ENCODE measurements at places on chromosomes 4 and X.
A peak's percentile ranks its signal among the peaks of the same experiment; 100 is the strongest.

DNA sequence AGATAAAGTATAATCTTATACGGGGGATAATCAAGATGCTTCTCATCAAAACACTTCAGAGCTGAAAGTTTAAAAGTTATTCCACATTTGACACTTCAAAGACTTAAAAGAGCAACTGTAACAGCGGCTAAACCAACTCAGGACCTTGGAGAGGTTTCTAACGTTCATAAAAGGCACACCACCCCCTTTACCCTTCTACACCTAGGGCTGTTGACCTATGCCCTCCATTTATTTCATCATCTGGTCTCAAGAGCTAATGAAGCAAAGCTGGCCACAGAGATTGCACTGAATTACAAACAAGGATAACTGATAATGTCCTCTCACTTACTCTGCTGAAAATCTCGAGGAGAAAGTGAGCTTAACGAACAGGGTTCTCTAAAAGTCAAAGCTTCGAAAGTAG is 1.1 kb upstream of the RPS6KA6 start:
- no peak for DNase-seq

DNA sequence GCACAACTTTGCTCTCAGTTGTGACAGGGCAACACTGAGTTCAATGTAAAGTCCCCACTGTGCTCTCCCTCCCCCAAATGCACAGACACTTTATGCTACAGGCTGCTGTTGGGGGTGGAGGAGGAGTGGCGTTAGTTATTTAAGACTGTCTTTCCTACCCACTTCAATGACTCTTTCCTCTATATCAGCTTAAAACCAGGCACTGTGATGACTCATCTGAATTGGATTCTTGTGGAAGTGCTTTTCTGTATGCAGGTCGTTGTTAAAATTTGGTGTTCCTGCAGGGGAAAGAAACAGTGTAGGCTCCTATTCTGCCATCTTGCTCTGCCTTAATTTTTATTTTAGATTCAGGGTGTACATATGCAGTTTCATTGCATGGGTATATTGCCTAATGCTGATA is 1157.2 kb upstream of the ADGRL3 start:
- DNase-seq: no peak

- DNase-seq: no peak
Observed at GRCh38 chr4:76738086-76738931, 159.6 kb downstream of the SOWAHB start.

GRCh38 chrX:2965965-2966364 is 36.8 kb upstream of the ARSD start:
- DNase-seq: no peak

DNA sequence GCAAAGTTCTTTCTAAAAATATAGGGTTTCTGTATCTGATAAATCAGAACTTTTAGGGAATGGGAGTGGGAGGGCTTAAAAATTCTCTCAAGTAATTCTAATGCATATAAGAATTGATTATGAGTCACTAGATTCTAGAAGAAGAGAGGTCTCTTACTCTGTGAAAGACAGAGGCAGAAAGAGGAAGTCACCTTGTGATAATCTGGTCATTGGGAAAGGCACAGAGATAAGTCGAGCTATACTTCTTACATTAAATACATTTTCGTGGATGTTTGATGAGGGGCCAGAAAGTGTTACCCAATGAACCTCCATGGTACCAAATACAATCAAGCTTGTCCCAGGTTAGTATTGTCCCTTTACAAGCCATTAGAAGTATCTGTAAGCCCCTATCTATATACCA is 134.4 kb downstream of the MAD2L1 start:
- no peak for DNase-seq

GRCh38 chrX:134377537-134377936 is 82.4 kb upstream of the HPRT1 start:
- peak; percentile 10 for DNase-seq

DNA sequence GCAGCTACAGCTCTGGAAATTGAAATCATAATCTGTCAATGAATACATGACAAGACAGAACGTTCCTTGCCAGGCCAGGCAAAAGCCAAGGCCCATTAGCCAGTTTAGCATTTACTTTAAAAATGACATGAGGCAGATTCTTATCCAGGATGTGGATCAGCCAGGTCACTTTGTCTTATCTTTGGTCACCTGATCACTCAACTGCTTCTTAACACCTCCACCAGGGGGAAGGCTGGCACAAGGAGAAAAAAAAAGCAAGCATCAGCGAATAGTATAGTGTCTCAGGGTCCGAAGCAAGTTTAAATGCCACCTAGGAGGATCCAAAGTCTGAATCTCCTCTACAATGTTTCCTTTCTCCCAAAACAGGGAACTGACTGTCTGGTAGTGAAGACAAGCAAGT is 18.8 kb downstream of the ATP1B4 start:
- DNase-seq: no peak

DNA sequence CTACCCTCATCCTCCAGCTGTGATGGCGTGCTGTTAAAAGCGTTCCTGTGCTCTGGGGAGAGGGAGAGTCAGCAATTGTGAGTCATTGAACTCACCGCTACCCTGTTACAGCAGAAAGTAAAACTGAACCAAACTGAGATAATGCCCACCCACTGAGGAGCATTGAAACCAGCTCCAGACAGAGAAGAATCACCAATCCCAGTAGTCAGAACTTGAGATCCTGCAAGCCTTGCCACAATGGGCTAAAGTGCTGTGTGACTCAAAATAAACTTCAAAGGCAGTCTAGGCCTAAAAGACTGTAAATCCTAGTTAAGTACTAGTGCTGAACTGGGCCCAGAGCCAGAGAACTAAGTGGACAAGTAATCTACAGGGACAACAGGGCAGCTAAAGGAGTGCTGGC is 1394.2 kb upstream of the DIAPH2 start:
- no peak for DNase-seq

GRCh38 chrX:14411326-14411725 is 118.0 kb upstream of the GLRA2 start:
- no peak for DNase-seq

GRCh38 chr4:10023050-10023419 is 1.7 kb upstream of the SLC2A9 start:
- no peak for DNase-seq

DNA sequence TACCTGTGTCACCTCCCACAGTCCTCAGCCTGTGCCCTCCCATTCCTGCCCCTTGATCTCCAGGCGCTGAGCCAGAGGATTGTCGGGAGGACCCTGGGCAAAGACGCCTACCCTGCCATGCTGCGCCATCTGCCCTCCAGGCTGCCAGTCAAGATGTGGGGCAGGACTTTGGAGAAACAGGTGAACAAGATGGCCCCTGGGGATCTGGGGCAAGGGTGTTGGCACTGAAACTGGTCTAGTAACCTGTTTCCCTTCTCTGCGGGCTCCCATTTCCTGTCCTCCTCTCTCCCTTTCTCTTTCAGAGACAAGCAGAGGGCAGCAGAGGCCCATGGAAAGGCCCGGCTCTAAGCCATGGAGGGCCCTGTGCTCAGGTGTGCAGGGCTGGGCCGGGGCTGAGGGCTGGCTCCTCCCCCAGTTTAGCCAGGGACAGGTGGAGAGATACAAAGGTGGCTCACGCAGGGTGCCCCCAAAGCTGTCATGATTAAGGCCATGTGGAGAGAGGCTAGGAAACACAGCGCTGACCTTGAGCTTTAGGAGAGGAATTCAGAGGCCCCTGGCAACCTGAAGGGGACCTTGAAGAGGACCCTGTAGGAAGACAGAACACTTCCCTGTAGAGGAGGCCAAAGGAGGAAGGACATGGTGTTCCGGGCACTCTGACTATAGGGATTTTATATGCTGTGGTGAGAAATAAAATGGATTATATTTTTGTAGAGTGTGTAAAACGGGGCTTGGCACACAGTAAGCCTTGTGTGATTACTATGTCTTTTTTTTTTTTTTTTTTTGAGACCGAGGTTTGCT is at the start of gene GLOD5:
GLOD5 (plus strand) TSS at position 74 of the 798 bp plus-strand sequence; CDS start at position 118, 44 bp downstream.
- no peak for DNase-seq

DNA sequence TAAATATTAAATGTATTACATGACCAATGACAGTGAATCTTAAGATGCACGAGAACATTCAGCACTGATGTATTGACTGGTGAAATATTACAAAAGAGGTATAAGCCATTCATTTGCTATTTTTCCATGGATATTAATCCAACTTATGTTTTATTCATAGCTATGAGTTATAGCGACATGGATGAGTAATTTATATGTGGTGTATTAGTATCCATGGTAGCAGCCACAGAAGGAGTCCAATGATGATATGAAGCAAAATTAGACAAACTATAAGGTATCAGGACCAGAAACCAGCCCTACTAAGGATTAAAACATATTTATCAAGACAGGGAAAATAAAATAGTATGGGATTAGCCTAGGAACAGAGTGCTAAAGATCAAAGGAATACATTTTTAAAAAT is 50.7 kb downstream of the THAP9 start:
- DNase-seq: no peak

DNA sequence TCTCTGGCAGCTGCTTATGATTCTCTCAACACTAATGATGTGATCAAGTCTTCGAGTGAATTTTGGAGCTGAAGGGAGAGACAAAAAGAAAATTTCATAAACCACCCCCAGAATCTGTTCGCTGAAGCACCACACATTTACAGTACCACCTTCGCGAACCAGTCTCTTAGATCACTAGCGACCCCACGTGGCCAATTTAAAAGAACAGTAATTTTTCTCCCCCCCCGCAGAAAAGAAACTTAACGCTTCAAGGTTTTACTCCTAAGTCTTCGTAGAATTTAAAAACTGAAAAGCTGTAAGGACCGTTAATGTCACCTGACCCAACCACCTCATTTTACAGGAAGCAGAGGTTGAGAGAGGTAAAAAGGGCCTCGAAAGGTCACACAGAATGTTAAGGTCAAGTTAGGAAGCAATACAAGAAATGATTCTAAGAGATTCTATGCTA is 187.5 kb downstream of the QDPR start:
- DNase-seq: peak; percentile 57

- no peak for DNase-seq
Observed at GRCh38 chrX:150205011-150205410, 158.1 kb upstream of the MAMLD1 start.

- no peak for DNase-seq
Observed at GRCh38 chr4:127968586-127968985, 3.4 kb downstream of the ABHD18 start.

- no peak for DNase-seq
Observed at GRCh38 chr4:114277690-114278089, 298.2 kb upstream of the ARSJ start.

DNA sequence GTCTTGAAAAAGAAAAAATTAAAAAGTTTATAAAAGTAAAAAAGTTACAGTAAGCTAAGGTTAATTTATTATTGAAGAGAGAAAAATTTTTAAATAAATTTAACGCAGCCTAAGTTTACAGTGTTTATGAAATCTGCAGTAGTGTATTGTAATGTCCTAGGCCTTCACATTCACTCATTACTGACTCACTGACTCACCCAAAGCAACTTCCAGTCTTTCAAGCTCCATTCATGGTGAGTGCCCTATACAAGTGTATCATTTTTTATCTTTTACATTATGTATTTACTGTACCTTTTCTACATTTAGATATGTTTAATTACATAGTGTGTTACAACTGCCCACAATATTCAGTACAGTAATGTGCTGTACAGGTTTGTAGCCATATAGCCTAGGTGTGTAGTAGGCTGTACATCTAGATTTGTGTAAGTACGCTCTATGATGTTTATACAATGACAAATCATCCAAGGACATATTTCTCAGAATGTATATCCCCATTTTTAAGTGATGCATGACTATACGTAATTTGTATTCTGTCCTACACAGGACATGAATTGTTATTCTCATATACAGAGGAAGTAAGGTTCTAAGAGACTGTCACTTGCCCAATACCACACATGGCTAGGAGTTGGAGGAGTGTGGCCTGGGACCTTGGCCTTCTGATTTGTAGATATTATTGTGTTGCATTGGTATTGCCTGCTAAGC is 19.5 kb upstream of the PDCL2 start:
- DNase-seq: no peak

DNA sequence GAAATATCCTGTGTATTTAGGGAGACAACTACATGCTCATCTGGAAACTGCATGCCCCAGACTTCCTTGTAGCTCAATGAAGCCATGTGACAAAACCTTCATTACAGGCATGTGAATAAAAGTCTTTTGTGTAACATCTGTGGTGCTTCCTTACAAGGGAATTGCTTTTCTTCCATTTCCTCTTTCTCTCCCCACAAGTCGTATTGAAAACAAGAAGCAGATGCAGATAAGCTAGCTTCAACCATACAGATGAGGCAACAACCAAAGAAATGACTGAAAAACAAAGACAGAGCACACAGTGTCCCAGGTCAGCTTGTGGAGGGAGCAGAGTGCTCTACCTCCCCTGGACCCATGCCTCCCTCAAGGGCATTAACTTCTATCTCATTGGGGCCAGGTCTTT is 115.8 kb upstream of the INPP4B start:
- no peak for DNase-seq

GRCh38 chr4:183409934-183410333 is 34.5 kb upstream of the CDKN2AIP start:
- DNase-seq: no peak

- no peak for DNase-seq
Observed at GRCh38 chr4:119039779-119040178, 95.9 kb upstream of the MYOZ2 start.

GRCh38 chr4:174616661-174617060 is 94.4 kb upstream of the HPGD start:
- no peak for DNase-seq

DNA sequence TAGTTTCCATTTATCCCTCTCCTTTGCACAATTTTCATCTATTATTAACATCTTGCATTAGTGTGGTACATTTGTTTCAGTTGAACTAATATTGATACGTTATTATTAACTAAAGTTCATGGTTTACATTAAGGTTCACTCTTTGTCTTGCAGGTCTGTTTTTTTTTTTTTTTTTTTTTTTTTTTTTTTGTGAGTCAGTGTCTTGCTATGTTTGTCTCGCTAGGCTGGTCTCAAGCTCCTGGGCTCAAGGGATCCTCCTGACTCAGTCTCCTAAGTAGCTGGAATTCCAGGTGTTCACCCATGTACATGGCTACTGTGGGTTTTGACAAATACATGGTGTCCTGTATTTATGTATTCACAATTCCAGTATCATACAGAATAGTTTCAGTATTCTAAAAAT is 6.8 kb downstream of the TBC1D19 start:
- DNase-seq: no peak

DNA sequence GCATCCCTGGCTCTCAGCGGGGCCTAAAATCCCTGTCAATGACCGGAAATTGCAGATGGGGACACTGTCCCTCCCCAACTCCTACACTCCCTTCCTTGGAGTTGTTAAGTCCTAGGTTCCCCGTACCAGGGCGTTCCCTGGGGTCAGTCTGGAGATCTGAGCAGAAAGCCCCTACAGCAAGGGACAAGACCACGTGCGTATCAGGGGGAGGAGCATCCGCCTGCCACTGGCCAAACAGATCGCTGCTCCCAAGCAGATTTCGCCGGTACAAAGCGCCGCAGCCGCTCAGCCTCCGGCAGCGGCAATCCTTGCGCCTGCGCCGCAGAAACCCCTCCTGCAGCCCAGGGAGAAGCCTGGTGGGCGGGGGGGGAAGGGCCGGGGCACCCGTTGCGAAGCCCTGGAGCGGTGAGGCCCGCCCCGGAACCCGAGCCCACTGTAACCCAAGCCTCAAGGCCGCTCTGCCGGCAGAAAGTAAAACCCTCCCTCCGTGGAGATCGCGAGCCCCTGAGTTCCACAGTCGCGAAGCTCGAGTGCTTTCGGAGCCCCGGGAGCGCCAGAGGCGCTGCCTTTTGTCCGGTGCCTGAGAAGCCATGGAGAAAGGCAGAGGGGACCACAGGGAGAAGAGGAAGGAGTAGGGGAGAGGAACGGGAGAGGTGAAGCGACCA is 2.7 kb downstream of the CRMP1 start:
- no peak for DNase-seq

GRCh38 chrX:34770511-34770910 is 113.4 kb upstream of the TMEM47 start:
- no peak for DNase-seq

- DNase-seq: no peak
Observed at GRCh38 chrX:119094819-119095218, 22.0 kb downstream of the CT47C1 start.

GRCh38 chrX:82134378-82134777 is 932.5 kb downstream of the SH3BGRL start:
- DNase-seq: no peak

Data from activated naive CD4-positive, alpha-beta T cell treated with anti-CD3 and anti-CD28 coated beads, Interleukin-2, amount 50 U/mL, for 16 hours (primary cell).